Central memory CD4-positive, alpha-beta T cell (primary cell): ENCODE measurements at places on chromosomes 11 and 22.

- no peak for DNase-seq
These were observed 251.8 kb upstream of the KIRREL3 start for GRCh38 chr11:127252321-127252720.

GRCh38 chr11:121024989-121025388 lies 1.1 kb downstream of the TBCEL start:
- no peak for DNase-seq

GRCh38 chr11:134691295-134691873 lies 279.3 kb upstream of the B3GAT1 start:
- DNase-seq, result no peak

- no peak for DNase-seq
These were observed 43.2 kb downstream of the USP47 start for GRCh38 chr11:11884774-11885481.

- DNase-seq, result no peak
These were observed 282.0 kb downstream of the SBF2 start for GRCh38 chr11:10012068-10012467.

DNA sequence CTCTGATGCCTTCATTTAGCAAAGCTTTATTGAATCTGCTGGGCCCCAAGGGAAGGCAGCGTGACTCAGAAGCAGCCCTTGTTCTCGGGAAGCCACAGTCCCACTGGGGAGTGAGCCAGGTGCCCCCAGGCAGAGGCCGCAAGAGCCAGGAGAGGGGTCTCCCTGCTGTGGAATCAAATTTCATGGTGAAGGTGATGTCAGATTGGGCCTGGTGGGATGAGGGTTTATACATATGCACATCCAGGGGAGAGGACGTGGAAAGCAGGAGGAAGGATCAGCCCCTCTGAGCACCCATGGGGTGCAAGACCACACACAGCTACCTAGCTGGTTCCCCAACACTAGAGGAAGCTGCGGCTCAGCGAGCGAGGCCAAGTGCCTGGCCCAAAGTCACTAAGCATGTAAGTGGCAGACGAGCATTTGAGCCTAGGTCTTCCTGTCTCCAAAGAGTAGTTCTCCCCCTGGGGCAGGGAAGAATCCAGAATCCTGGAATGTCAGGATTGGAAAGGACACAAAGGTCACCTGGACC lies 2.0 kb downstream of the SYNGR1 start:
- no peak for DNase-seq

DNA sequence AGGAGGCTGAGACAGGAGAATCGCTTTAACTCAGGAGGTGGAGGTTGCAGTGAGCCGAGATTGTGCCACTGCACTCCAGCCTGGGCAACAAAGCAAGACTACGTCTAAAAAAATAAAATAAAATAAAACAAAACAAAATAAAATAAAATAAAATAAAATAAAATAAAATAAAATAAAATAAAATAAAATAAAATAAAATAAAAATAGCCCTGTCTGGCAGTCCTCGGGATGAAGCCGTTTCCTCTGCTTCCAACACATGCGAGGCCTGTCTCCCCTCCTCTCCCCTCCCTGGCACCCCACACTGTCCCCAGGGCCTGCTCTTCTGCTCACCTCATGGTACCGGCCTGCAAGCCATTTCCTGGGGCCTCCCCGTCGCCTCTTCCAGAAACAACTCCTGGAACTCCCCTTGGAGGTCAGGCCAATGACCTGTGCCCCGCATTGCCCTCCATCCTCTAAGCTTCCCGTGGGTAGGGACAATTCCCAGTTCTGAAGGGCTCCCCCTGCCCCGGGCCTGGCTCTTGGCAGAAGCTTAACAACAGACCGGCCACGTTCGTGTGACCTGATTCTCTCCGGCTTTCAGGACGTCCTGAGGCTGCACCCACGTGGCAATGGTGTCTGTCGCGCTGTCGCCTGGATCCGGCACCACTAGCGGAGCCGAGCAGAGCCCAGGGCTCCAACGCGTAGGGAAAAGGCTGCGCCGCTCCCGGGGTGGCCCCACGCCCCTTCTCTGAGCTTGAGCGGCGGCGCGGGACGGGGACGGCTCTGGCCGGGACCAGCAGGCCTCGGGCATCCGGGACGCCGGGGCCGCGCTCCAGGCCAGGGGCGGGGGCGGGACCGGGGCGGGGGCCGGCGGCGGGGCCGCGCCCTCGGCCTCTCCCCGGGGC lies 456 bp upstream of the PARVB start:
- no peak for DNase-seq

GRCh38 chr22:20983081-20983771 lies 1.1 kb downstream of the LZTR1 start:
- no peak for DNase-seq

GRCh38 chr11:1598816-1599215 lies 722 bp upstream of the KRTAP5-2 start:
- DNase-seq, result peak; percentile 37

DNA sequence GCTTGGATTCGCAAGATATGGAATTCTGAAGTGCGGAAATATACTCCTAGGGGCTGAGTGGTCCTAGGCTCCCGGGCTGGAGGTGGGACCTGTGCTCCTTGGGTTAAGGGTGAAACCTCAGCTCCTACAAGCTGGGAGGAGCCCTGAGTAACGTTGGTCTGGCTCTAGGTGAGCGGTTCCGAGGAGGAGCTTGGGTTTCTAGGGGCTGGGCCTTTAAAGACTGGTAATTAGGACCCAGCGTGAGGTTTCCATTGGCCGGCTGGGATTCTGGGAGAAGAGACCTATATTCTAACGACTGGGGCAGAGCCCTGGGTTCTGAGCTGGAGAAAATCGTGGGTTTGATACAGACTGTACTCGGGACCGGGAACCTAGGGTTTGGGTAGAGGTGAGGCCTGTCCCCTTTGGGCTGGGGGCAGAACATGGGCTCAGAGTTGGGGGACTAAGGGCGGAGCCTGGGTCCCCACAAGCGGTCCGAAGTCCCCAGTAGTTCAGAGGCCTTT lies 882 bp upstream of the MAP4K2 start:
- no peak for DNase-seq

DNA sequence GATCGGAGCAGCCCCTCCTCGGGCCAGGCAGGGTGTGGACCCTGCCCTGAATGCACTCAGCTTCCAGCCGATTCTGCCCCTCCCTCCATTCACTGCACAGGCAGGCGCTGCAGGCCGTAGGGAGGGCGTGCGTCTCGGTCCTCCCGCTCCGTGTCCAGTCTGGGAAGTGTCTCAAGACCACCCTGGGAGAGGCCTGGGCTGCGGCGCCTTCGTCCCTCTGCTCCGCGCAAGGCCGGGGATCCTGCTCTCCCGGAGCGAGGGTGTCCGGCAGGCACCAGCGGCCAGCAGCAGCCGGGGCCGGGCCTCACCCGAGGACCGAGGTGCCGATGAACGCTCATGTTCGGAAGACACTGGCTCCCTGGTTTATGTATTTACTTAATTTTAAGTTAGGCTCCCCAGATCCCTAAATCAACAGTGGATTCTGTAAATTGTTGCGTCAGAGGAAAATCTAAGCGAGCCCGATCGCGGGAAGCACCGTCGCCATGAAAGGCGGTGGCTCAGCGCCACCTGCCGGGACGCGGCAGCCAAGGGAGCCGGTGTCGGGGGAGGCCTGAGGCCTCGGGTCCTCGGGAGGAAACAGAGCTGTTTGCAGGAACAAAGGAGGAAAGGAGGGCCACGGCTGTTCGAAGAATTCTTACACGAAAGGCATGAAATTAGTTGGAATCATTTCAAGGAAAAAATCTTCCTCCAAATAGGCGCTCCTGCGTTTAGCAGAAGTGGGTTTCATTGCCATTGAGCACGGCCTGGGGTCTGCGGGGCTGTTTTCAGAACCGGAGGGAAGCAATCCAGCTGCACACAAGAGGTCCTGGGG lies 195.3 kb downstream of the BRD1 start:
- DNase-seq, result no peak

DNA sequence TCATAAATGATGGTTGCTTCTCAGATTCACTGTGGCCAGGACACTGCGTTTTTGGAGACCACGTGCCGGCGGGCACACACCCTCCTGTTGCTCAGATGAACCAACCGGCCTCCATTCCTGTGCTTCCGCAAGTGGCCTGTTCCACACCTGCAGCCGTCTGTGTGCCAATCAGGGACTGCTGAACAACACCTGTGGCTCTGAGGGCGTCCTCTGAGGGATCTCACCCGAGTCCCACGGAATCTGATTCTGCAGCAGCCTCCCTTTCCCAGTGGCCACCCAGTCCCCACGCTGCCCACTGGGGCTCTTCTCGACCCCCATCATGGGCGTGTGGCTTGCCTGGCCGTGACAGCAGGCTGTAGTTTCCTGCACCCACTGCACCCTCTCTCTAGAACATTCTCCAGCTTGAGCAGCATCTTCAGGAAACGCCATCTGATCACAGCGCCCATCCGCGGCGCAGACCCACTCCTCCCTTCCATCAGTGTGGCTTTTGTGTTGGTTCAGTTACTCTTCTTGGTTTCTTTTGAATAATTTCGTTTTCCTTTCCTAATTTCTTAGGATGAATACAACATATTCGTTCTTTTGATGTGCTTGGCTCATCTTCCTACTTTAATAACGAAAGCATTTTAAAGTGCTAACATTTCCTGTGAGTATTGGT lies 100.3 kb upstream of the SLC22A12 start:
- DNase-seq, result peak; percentile 4

GRCh38 chr11:77136074-77136473 lies 8.0 kb downstream of the MYO7A start:
- no peak for DNase-seq

- no peak for DNase-seq
These were observed 9.2 kb upstream of the PRSS23 start for GRCh38 chr11:86790867-86791849.

- DNase-seq, result no peak
These were observed 46.5 kb upstream of the FGF3 start for GRCh38 chr11:69865707-69866106.

DNA sequence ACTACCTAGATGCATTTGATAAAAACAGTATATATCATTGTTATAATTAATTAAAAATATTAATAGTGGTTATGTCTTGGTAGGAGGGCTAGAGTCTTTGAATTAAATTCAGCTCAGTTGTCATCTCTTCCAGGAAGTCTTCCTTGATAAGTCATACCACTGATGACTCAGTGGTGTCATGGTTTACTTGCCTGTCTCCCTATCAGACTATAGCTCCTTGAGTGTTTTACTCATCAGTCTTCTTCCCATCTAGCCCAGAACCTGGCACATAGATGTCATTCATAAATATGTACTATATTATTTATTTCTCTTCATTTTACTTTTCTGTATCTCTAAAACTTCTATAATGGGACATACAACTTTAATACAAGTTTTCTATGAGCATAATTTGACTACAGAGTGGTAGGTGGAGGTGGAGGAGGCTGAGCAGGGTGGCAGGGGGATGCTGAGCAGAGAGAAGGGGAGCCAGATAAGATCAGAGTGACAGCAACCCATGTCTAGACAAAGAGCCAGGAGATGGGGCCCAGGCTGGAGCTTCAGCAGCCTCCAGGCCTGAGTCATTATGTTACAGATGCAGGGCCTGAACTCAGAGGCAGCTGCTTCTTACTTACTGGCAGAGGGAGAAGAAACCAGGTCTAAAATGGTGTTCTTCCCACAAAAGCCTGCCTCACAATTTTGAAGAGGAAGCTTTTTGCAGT lies 82.3 kb upstream of the PHOX2A start:
- no peak for DNase-seq

- DNase-seq, result no peak
These were observed 336.8 kb downstream of the GUCY1A2 start for GRCh38 chr11:106681435-106681834.

GRCh38 chr11:12274056-12274455 lies 103.3 kb upstream of the PARVA start:
- no peak for DNase-seq

DNA sequence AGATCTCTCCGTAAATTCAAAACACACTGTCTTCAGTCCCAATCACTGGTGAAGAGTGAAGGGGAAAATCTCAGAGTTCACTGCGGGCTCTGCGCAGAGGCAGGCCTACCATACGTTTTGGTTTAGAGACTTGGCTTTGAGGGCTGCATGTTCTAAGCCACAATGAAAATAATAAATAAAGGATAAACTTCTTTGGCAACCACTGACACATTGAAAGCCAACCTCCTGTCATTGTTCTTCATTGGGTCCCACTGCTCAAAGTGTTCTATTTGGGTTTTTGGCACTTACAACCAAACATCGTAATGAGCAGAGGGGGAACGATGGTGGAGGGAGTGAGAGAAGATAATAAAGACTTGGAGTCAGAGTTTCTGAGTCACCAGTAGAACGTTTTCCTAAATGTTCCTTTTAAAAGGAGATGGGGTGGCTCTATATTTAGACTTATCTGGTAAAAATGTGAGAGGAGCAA lies 472.9 kb downstream of the SOX6 start:
- no peak for DNase-seq

DNA sequence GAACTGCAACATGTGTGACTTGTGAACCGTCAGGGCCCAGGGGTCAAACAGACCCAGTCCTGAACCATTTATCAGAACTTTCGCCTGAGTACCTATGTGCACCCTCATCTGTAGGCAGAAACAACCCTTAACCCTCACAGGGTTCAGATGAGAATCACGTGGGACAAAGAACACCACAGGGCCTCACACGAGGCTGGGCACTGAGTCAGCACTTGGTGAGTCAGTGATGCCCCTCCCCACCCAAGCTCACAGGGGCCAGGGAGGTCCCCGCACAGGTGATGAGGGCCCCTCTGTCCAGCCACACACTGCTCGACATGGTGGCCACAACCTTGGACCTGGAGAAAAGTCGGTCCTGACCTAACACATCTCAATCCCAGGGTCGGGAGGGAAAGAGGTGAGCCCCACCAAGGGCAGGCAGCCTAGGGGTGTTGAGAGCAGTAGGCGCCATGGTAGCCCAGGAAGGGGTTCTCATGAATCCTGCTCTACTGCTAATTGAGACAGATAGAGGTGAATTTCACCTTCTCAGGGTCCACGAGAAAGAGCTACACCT lies 176.4 kb downstream of the SHANK2 start:
- no peak for DNase-seq

- DNase-seq, result no peak
These were observed 314.9 kb downstream of the MIAT start for GRCh38 chr22:26972286-26972685.

- peak; percentile 33 for DNase-seq
These were observed 44.9 kb upstream of the ETS1 start for GRCh38 chr11:128632141-128632791.

DNA sequence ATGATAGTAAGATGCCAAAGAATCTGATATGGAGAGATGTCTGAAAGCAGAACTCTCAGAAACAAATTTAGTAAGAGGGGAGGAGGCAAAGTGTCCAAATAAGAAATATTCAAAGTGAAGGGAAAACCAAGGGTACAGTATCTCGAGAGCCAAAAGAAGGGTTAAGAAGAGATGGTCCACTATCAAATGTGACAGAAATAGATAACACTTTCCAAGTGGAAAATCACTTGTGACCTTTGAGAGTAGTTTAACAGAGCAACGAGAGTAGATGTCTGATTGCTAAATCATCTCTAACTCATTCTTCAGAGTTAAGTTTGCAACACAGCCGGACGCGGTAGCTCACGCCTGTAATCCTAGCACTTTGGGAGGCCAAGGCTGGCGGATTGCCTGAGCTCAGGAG lies 4.3 kb upstream of the BUD13 start:
- DNase-seq, result no peak

DNA sequence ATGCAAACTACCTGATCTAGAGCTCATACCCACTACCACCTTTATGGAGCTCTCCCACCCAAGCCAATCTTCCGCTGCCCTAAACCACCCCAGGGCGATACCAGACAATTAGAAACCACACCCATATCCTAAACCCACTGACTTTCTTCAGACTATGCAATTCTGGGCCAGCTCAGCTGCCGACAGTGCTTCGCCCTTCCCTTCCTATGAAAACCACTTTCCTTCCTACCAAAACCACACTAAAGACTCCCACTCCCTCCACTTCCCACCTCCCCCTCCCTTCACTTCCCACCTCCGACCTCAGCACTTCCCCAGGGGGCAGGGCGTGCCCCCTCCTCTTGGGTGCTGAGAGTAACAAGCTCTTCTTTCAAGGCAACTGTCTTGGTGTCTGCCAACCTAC lies 25.1 kb downstream of the B3GAT1 start:
- no peak for DNase-seq

GRCh38 chr11:96307776-96308140 lies 35.2 kb downstream of the MAML2 start:
- no peak for DNase-seq
